ENCODE measurements at places on chromosomes 2 and 18. TPM values are rescaled to one million over a fixed set of nuclear protein-coding genes. Genes with fewer than 3 reads are reported as not detected.

DNA sequence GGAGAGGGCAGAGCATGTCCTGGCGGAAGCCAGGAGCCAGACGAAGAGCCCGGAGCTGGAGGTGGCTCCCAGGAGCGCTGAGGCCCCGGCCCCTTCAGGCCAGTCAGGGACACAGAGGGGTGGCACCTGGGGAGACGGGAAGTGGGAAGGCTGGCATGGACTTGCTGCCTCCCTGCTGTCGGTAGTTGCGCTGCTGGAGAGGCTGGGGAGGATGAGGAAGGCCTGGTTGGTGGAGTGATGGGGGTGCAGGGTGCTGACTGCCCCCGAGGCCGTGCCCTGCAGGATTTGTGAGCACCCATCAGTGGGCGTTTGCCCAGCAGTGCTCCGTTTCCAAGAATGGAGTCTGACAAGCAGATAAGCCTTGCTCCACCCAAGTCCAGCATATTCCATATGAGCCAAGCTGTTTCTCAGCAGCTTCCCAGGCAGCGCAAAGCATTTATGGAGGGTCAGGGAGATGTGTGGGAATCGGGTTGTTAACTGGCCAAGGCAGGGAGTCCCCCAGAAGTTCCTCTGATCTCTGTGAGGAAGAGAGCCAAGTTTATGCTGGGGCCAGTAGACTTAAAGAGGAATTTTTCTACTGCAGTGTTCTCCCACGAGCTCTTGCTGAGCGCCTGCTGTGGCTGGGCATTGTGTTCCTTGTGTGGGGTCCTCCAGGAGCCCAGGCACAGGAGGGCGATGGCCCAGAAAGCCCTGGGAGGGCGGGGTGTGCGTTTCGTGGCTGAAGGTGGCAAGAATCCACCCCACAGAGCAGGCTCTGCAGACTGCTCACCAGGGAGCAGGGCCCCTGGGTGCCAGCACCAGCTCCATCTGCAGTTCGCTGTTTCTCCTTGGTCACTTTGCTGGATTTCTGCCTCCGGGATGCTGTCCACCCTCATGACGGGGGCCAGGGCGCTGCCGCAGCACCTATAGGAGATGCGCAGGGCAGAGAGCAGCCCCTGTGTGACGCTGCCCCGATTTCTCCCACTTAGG is 250.2 kb downstream of the ALPK2 start:
- DNase-seq, result no peak

GRCh38 chr2:48601349-48601748 is 16.3 kb upstream of the GTF2A1L start:
- peak; percentile 17 for DNase-seq

- DNase-seq, result no peak
Measured at GRCh38 chr2:222907790-222908441, 47.1 kb downstream of the ACSL3 start.

DNA sequence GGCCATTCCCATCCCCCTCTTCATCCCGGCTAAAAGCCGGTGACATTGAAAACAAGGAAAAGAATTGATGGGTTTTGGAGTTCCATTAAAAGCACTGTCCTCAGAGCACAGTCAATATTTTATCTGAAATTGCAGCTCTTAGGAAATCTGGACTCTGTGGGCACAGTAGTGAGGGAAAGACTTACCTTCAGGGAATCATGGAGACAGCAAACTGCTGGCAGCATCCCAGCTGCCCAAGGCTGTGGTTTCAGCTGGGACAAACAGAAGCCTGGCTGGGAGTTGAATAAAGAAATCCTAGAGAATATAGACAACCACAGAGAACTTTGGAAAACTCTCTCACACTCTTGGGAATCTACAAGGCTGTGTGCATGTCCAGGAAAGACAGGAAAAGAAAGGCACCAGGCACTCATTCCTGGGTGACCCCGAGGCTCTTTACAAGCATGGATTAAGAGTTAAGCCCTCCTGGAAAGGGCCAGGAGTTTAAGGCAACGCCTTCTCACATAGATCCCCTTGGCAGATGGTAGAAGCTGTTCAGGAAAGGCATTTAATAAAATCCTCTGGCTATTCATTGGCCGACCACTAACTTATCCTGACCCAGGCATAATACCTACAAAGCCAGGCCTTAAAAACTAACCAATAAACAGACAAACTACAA is 255.1 kb downstream of the MYT1L start:
- no peak for DNase-seq

- DNase-seq, result no peak
Measured at GRCh38 chr2:27653397-27653796, 10.0 kb downstream of the SUPT7L start.

- no peak for DNase-seq
Measured at GRCh38 chr2:18516112-18516511, 44.3 kb downstream of the RDH14 start.

GRCh38 chr18:8726281-8726680 is 20.9 kb downstream of the MTCL1 start:
- no peak for DNase-seq

The ANKRD23 gene
- total RNA-seq, result 3.7 TPM

The GNAL gene
- total RNA-seq, result 4.4 TPM

The SLC9A4 gene
- total RNA-seq, result 0.09 TPM

The VWC2L gene
- not detected for total RNA-seq

Data from left colon (tissue), 2 donors.